Glutamatergic neuron (in vitro differentiated cells): ENCODE measurements at places on chromosomes 4 and X. TPM values are rescaled to one million over a fixed set of nuclear protein-coding genes. Genes with fewer than 3 reads are reported as not detected.

FAM193A gene
- 56.1 TPM for total RNA-seq

DNA sequence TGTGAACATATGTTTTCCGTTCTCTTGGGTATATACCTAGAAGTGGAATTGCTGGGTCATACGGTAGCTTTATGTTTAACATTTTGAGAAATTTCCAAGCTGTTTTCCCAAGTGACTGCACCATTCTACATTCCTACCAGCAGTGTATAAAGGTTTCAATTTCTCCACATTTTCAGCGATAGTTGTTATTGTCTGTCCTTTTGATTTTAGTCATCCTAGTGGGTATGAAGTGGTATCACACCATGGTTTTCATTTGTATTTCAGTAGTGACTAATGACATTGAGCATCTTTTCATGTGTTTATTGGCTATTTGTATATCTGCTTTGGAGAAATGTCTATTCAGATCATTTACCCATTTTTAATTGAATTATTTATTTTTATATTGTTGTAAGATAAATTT is 2.4 kb downstream of the PPEF1 start:
- no peaks in the 10 kb centered on the region for H3K36me3 ChIP-seq
- no peak for DNase-seq
- H3K27ac ChIP-seq = no peak overlapping the region

- DNase-seq = no peak
- no peaks in the 10 kb centered on the region for H3K36me3 ChIP-seq
- no peaks in the 10 kb centered on the region for H3K27me3 ChIP-seq
- no peak overlapping the region for H3K27ac ChIP-seq
- no peak overlapping the region for H3K4me3 ChIP-seq
- H3K4me1 ChIP-seq = peaks cover 8% of the 10 kb centered on the region
Observed at GRCh38 chrX:134186362-134187121, 50.4 kb upstream of the CCDC160 start.

GRCh38 chr4:23613782-23614181 is 276.1 kb downstream of the PPARGC1A start:
- no peaks in the 10 kb centered on the region for H3K27me3 ChIP-seq
- no peaks in the 10 kb centered on the region for H3K36me3 ChIP-seq
- no peak for DNase-seq
- no peak overlapping the region for H3K4me3 ChIP-seq
- no peaks in the 10 kb centered on the region for H3K4me1 ChIP-seq

- DNase-seq = no peak
- no peak overlapping the region for H3K27ac ChIP-seq
- H3K27me3 ChIP-seq = peaks cover 3% of the 10 kb centered on the region
- peaks cover under 1% of the 10 kb centered on the region for H3K4me1 ChIP-seq
- peaks cover 5% of the 10 kb centered on the region for H3K36me3 ChIP-seq
Observed at GRCh38 chr4:162921178-162921785, 245.4 kb downstream of the NAF1 start.

IL21 gene
- not detected for total RNA-seq

GRCh38 chr4:165124488-165124887 is 11.8 kb upstream of the TMEM192 start:
- DNase-seq = no peak
- H3K27ac ChIP-seq = no peak overlapping the region
- H3K36me3 ChIP-seq = no peaks in the 10 kb centered on the region
- H3K4me1 ChIP-seq = peaks cover 2% of the 10 kb centered on the region
- no peak overlapping the region for H3K4me3 ChIP-seq

PIM2 gene
- total RNA-seq = 16.5 TPM

DNA sequence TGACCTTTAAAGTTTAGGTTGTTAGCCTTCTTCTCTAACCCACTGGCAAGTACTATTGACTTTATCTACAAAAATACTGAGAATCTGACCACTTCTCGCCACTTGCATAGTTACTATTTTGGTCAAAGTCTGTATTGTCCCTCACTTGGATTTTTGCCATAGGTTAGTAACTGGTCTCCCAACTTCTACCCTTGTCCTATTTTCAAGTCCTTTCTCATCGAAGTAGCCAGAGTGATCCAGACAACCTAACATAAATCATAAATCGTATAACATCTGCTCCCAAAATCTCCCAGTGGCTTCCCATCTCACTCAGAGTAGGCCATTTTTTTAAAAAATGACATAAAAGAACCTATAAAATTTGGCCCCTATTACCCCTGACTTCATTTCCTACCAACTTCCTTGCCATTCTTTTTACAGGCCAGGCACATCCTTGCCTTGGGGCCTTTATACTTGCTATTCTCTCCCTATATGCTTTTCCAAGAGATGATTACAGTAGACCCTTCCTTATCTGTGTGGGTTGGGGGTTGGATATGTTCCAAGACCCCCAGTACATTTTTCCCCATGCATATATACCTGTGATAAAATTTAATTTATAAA is 29.0 kb downstream of the WDFY3 start:
- peaks cover 28% of the 10 kb centered on the region for H3K4me1 ChIP-seq
- peaks cover 3% of the 10 kb centered on the region for H3K27me3 ChIP-seq
- DNase-seq = no peak
- H3K27ac ChIP-seq = peak overlapping the region; percentile 60
- H3K36me3 ChIP-seq = peaks cover 4% of the 10 kb centered on the region
- no peak overlapping the region for H3K4me3 ChIP-seq

GRCh38 chr4:173547889-173548288 is 17.9 kb upstream of the HAND2 start:
- H3K4me3 ChIP-seq = no peak overlapping the region
- no peaks in the 10 kb centered on the region for H3K4me1 ChIP-seq
- no peaks in the 10 kb centered on the region for H3K36me3 ChIP-seq
- no peak for DNase-seq
- peaks cover 2% of the 10 kb centered on the region for H3K27me3 ChIP-seq
- H3K27ac ChIP-seq = no peak overlapping the region

MAPK10 gene
- total RNA-seq = 92.6 TPM

GRCh38 chrX:7215842-7216241 is 67.9 kb upstream of the PUDP start:
- H3K27ac ChIP-seq = peak overlapping the region; percentile 40
- no peak for DNase-seq
- H3K36me3 ChIP-seq = no peaks in the 10 kb centered on the region
- no peak overlapping the region for H3K4me3 ChIP-seq
- H3K27me3 ChIP-seq = no peaks in the 10 kb centered on the region

DNA sequence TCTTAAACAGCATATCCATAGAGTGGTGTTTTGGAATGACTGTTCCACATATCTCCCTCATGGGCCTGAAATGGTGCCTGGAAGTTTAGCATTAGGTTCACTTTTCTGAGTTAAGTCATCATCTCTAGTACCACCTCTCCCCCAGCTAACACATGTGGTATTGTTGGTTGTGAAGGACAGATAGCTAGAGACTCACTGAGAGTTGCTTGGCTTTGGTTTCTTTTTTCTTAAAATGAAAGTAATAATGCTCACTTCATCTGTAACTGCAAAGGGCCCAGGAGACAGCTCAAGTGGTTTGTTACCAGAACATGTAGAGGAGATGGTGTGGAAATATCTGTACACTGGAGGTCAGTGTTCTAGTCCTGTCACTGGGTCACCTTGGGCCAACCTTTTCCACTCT is 90.9 kb downstream of the EFNB1 start:
- H3K36me3 ChIP-seq = no peaks in the 10 kb centered on the region
- no peaks in the 10 kb centered on the region for H3K4me1 ChIP-seq
- no peak overlapping the region for H3K4me3 ChIP-seq
- DNase-seq = no peak

GRXCR1 gene
- total RNA-seq = not detected

GRCh38 chr4:64384237-64385203 is 24.7 kb downstream of the TECRL start:
- H3K27ac ChIP-seq = no peak overlapping the region
- no peaks in the 10 kb centered on the region for H3K4me1 ChIP-seq
- H3K4me3 ChIP-seq = no peak overlapping the region
- H3K27me3 ChIP-seq = no peaks in the 10 kb centered on the region
- no peaks in the 10 kb centered on the region for H3K36me3 ChIP-seq
- no peak for DNase-seq

DNA sequence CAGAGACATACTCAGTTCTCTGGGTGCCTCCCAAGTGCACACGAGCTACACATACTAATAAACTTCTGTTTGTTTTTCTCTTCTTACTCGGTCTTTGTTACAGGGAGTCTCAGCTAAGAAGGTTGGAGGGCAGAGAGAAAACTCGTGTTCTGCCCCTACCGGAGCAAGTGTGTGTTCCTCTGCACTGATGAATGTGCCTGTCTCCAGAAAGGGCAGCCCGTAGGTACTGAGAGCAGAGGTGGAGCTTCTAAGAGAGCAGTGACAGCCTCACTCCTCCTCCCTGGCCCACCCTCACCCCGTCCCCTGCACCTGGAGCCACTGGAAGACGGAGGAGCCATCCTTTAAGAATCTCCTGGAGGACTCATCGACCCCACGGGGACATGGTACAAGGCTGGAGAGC is 67.6 kb downstream of the MTNR1A start:
- H3K27ac ChIP-seq = no peak overlapping the region
- DNase-seq = no peak
- H3K4me3 ChIP-seq = no peak overlapping the region
- H3K27me3 ChIP-seq = peaks cover 2% of the 10 kb centered on the region
- H3K4me1 ChIP-seq = peaks cover 5% of the 10 kb centered on the region

- no peaks in the 10 kb centered on the region for H3K36me3 ChIP-seq
- peaks cover 4% of the 10 kb centered on the region for H3K27me3 ChIP-seq
- DNase-seq = peak; percentile 11
- no peak overlapping the region for H3K4me3 ChIP-seq
Observed at GRCh38 chr4:2248821-2249261, 6.9 kb upstream of the HAUS3 start.

DNA sequence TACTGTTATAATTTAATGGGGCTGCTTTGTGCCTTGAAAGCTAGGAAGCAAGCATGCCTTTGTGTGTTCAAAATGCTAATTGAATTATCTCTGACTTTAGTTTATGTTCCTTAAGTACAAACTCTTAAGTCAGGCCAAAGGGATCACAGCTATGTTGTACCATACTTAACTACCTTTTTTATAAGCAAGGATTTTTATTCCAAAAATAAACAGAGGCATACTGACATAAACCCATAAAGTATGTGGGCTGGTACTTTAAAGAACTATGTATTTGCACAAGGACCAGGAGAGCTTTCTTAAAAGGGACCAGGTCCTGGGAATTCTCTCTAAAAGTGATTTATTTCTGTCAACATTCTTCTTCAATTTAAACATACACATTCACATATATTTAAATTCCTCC is 57.8 kb upstream of the HCCS start:
- H3K4me1 ChIP-seq = no peaks in the 10 kb centered on the region
- no peak for DNase-seq
- H3K4me3 ChIP-seq = no peak overlapping the region
- no peaks in the 10 kb centered on the region for H3K36me3 ChIP-seq
- H3K27me3 ChIP-seq = no peaks in the 10 kb centered on the region

DNA sequence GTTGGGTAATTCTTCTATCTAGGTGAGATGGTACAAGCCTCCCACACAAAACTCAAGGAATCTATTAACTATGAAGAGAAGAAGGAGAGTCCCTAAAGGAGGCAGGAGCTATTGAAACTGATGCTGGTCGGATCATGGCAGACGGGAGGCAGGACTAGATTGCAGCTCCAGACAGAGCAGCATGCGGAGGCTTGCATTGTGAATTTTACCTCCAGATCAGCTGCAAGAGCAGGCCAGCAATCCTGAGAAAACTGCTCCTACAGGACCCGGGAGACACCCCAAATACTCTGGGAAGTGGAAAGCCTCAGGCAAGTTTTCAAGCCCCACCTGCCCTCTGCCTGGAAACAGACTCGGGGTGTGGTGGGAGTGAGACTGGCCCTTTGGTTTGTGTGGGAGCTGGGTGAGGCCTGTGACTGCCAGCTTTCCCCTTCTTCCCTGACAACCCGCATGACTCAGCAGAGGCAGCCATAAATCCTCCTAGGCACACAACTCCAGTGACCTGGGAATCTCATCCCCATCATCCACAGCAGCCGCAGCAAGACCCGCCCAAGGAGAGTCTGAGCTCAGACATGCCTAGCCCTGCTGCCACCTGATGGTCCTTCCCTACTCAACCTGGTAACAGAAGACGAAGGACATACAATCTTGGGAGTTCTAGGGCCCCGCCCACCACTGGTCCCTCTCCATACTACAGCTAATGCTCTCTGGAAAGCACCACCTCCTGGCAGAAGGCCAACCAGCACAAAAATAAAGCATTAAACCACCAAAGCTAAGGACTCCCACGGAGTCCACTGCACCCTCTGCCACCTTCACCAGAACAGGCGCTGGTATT is 30.9 kb downstream of the GATB start:
- peaks cover 7% of the 10 kb centered on the region for H3K36me3 ChIP-seq
- H3K27me3 ChIP-seq = peaks cover 2% of the 10 kb centered on the region
- peaks cover 34% of the 10 kb centered on the region for H3K4me1 ChIP-seq
- DNase-seq = no peak
- H3K4me3 ChIP-seq = no peak overlapping the region

- H3K27me3 ChIP-seq = peaks cover 3% of the 10 kb centered on the region
- no peaks in the 10 kb centered on the region for H3K36me3 ChIP-seq
- H3K4me3 ChIP-seq = peak within 1 kb of the TSS; percentile 86
- peak; percentile 29 for DNase-seq
- H3K4me1 ChIP-seq = peaks cover 34% of the 10 kb centered on the region
Observed at GRCh38 chr4:115113506-115114106, at the start of gene NDST4. Gene NDST4 (minus strand): TSS chr4:115113620. CDS start chr4:115077036, 36,584 bp downstream.

- H3K36me3 ChIP-seq = peaks cover 10% of the 10 kb centered on the region
- H3K27me3 ChIP-seq = no peaks in the 10 kb centered on the region
- no peaks in the 10 kb centered on the region for H3K4me1 ChIP-seq
- DNase-seq = no peak
Observed at GRCh38 chr4:90209922-90210321, 82.7 kb downstream of the CCSER1 start.

SPATA18 gene
- 3.9 TPM for total RNA-seq

DNA sequence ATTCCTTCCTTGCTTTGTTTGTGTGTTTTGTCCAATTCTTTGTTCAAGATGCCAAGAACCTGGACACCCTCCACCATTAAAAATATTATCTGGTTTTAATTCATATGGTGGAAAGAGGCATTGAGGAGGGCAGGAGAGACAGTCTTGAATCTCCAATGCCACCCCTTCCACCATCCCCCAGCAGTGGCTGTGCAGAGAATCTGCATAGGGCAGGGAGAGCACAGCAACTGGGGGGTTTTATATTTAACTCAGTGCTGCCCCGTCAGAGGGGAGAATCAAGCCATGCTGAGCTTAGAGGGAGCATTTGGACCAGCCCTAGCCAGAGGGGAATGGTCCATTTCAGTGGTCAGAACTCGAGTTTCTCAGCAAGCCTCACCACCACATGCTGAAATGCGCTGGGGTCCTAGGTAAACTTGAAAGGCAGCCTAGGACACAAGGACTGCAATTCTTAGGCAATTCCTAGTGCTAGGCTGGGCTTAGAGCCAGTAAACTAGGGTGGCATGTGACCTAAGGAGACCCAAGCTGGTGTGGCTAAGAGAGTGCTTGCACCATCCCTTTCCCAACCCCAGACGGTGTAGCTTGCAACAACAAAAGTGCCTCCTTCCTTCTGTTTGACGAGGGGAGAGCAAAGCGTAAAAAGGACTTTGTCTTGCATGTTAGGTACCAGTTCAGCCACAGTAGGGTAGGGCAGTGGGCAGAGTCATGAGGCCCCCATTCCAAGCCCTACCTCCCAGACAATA is 34.2 kb downstream of the CCDC158 start:
- no peak overlapping the region for H3K27ac ChIP-seq
- H3K36me3 ChIP-seq = peaks cover 5% of the 10 kb centered on the region
- H3K27me3 ChIP-seq = no peaks in the 10 kb centered on the region
- DNase-seq = no peak
